ENCODE measurements at places on chromosomes 12 and 14.

DNA sequence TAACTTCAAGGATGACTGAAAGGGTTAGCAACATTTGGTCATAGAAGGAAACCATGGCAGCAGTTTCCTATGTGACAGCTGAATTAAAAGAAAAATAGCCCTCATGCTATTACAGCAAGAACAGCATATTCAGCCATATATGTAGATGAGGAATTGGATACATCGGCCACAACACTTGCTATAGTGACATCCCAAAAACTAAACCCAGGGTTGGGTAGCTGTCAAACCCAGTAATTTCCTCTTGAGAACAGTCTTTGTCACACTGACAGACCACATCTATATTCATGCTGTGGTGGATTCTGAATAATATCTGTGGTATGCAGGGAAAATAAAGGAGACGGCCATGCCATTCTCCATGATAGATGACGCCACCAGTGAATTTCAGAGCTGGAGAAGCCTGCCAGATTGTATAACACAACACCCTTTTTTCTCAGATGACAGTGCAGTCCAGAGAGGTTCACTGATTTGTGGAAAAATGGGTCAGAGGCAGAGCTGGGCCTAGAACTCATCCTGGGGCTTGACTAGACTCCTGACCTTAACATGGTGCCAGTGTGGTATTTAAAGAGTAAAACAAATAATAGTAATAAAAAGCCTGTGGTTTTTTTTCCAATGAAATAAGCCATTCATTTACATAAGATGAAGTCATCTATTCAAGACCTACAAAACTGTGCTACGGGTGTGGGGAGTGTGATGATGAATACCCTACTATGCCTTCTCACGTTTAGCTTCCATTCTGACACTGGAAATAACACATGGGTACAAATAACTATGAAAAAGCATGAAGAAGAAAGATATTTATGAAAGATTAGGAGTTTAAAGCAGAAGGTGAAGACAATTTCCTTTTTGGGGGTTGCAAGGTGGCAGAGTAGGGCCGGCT is 32.3 kb downstream of the EFCAB11 start:
- DNase-seq, result no peak

GRCh38 chr12:116761499-116761898 is 23.4 kb downstream of the RNFT2 start:
- DNase-seq, result no peak

- no peak for DNase-seq
Observed at GRCh38 chr12:105234197-105234596, 1.8 kb downstream of the APPL2 start.

- DNase-seq, result no peak
Observed at GRCh38 chr12:112988224-112988623, 9.9 kb downstream of the OAS2 start.

- no peak for DNase-seq
Observed at GRCh38 chr14:94103554-94104150, 6.9 kb upstream of the IFI27 start.

DNA sequence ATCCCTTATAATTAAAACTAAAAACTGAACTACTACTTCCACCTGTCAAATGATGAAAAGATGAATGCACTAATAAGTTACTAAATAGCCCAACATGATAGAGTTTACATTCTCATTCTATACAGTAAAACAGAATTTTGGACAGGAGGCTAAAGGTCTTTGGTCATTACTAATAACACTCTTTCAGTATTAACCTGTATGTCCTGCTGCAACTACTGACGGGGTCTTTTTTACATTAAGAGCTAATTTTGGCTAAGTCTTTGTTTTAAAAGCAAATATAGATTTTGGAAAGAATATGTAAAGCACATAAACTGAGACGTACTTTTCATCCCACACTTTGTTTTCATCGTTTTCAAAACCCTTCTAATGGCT is 175.4 kb upstream of the CDKN3 start:
- DNase-seq, result no peak

DNA sequence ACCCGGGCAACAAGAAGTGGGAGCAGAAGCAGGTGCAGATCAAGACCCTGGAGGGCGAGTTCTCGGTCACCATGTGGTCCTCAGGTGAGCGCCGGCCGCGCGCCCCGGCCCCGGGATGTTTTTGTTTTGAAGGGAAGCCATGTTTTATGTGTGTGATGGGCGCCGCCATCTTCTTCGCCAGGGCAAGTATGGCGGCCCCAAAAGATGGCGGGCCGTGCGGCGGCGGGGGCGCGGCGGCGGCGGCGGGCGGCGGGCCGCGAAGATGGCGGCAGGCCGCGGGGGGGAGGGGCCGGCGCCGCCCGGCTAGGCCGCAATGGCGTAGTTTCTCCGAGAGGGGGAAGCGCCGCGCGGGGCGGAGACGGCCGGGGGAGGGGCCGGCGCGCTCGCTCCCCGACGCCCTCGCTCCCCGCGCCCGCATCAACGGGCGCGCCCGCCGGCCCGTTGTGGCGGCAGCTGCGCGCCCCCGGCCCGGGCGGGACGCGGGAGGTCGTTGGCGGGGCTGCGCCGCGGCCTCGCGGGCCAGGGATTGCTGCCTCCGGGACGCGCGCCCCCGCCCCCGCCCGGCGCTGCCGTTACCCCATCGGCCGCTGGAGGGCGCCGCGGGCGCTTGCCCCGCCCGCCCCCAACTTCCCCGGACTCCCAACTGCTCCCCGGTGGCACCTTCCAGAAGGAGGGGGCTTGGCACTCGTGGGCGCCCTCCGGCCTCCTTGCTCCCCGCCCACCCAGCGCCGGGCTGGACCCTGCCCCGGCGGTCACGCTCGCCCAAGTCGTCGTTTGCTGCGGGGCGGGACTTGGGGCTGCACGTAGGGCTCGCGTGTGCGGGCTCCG is 1.1 kb downstream of the YY1 start:
- DNase-seq, result peak; percentile 95

DNA sequence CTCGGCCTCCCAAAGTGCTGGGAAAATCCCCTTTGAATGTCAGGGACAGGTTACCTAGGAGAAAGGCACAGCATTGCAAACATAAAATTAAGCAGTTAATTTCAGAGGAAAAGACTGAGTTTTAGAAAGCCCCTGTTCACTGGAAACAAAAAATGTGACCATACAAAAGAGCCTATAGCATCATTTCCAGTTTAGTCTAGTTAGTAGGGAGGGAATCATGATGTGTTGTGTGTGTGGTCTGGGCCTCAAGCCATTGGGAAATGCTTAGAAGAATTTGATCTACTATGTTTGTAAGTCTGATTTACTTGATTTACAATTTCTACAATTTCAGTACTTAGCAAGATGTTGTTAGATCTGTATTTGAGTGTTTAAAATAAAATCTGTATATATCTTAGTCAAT is 47.1 kb upstream of the RERG start:
- DNase-seq, result peak; percentile 55

DNA sequence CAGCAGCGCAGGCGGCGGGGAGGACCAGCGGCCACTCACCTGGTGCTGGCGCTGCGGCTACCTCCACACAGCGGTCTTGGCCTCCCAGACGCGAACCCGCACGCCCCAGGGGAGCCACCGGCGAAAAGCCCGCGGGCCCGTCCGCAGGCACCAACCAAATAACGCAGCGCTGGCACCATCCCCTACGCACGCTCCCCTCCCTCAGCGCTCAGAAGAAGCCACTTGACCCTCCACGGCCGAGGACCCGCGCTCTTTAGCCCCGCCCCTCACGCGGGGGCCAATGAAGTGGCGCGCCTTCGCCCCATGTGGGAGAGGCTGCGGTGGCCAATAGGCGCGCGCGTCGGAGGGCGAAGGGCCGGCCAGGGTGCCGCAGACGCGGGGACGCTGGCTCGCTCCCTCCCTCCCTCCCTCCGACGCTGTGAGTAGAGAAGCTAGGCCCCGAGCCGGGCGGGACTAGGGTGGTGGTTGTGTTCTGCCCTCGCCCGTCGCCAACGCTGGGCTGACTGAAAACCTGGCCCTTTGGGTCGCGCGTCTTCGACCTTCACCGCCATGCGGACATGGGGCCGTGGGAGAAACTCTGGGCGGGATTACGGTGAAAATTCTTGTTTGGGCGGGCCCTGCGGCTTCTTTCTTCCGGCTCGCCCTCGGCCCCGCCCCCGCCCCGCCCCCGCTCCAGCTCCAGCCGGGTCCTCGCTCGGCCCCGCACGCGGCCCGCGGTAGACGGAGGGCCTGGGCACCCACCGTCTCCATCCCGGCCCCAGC is at the start of the genes DMAC2L and L2HGDH:
TSS of gene DMAC2L (plus strand) at position 353 of the 762 bp plus-strand sequence. CDS start 9,164 bp downstream, outside the sequence.
TSS of gene L2HGDH (minus strand) at position 258 of the 762 bp plus-strand sequence. CDS start at position 179, 79 bp downstream.
- peak; percentile 98 for DNase-seq

- no peak for DNase-seq
Observed at GRCh38 chr12:95212586-95212985, 4.7 kb downstream of the FGD6 start.

DNA sequence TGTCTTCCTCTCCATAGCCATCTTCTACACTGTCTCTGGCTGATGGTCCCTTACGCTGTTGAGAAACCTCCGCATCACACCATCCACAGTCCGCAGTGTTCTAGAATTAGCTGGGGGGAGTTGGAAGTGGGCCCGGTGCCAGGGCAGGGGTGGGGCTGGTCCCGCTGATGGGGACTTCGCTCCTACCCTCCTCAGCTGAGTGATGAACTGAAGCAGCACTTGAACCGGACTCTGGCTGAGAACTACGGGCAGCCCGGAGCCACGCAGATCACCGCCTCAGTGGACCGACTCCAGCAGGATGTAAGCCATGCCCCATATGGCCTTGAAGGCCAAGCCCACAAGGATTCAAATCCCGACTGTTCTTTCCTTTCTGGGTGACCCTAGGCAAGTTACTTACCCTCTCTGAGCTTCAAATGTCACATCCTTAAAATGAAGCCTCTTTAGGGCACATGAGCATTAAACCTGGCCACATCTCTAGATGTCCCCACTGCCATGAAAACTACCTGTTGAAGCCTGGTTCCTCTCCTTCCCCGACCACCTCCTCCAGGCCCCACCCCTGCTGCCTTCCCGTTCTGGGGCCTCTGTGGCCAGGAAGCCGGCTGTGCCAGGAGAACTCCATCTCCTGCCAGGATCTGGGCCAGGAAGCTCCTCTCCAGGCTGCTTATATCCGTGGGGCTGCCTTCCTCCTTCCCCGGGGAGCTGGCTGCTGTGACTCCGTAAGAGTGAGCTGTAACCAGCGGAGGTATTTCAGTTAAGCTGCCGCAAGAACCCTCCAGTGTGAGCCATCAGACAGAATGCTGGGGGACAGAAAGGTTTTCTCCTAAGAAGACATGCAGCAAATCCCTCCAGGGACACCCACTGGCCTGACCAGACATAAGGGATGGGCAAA is 53.1 kb downstream of the TSPAN11 start:
- DNase-seq, result peak; percentile 44

GRCh38 chr12:48629541-48629940 is 52.5 kb downstream of the KANSL2 start:
- DNase-seq, result no peak

DNA sequence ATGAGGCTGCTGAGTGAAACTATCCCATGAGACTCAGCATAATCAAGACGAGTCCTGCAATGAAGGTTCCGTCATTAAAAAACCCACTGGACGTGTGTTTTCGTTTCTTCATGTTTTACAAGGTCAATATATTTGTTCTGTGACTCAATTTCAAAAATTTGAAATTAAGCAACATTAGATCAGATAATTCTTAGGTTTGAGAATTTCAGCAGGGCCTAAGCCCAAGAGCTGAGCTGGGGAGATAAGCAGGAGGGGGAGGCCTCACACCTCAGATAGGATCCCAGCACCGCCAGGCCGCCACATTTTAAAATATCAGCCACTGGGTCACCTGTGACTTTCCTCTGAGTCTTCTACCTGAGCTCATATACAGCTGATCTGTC is 13.3 kb downstream of the STX2 start:
- no peak for DNase-seq

GRCh38 chr14:93734086-93734822 is 54.0 kb downstream of the PRIMA1 start:
- no peak for DNase-seq

DNA sequence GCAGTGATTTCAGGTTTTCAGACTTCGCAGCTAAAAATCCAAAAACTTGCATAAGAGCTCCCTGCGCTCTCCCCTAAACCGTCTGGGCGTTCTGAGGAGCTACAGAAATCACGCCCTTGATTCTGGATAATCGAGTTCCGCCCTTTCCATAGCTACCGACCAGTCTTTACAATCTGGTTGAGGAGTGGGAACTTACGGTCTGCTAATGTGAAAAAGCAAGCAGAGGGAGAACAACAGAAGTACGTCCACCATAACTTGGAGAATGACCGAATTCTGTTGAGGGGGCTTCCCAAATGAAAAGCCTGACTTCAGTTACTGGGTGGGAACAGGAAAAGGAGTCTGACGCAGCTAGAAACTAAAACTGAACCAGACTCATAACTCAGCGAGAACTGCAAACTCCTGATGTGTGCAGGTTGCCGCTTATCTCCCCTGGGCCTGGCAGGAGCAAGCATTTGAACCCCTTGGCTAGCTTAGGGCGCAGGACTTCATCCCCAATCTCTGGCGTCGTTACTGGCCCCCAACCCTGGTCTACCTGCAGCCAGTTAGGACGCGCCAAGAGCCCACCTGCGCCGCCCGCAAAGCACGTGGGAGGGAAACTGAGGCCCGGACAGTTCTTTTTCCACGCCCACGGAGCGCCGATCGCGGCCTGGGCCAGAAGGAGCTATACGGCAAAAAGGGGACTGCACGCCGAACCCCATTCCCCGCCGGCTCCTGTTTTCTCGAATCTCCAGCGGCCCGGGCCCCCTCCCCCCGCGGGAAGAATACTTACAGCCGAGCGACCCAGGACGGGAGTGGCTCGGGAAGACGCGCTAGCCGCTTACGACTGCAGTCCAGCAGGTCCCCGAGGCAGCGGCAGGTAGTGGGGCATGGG is 838 bp downstream of the LRIG3 start:
- peak; percentile 88 for DNase-seq

DNA sequence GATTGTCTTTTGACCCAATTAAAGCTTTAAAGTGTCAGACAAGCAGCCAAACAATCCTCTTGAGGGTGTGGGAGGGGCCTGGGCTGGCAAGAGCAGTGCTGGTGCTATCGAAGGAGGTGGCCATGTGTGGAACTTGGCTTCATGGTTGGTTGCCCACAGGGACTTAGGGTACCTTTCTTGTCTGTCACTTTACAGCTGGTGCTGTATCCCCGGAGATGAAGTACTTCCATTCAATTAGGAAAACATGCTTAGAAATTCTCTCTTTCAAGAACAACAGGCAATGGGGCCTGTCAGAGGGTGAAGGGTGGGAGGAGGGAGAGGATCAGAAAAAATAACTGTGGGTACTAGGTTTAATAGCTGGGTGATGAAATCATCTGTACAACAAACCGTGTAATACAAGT is 86.5 kb downstream of the DAAM1 start:
- DNase-seq, result no peak

GRCh38 chr14:72433511-72433910 is 460.4 kb downstream of the DPF3 start:
- no peak for DNase-seq

DNA sequence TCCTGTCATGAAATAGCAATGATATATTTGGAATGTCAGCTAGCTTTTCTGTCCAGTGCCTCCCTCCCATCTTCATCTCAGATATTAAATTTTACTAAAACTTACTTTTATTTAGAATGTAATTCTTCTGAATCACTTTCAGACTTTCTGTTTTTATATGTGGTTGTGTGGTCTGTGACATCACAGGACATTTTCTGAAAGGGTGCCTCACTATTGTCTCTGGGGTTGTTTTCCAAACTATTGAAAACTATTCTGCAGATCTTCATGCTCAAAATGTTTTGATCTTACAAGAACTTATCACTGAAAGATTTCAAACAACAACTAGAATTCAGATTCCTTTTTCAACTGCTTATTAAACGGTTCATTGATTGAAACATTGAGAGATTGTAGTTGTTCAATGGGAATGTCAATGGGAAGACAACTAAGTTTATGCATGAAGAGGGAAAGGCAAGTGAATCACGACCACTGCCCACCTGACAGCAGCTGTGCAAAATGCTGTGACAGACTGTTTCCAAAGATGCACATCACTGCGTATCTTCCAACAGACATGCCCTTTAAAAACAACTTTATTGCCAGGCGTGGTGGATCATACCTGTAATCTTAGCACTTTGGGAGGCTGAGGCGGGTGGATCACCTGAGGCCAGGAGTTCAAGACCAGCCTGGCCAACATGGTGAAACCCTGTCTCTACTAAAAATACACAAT is 51.3 kb downstream of the KLRG1 start:
- DNase-seq, result no peak

Measured in muscle of leg (tissue), 16 donors.